ENCODE measurements at places on chromosomes 5 and 9.

DNA sequence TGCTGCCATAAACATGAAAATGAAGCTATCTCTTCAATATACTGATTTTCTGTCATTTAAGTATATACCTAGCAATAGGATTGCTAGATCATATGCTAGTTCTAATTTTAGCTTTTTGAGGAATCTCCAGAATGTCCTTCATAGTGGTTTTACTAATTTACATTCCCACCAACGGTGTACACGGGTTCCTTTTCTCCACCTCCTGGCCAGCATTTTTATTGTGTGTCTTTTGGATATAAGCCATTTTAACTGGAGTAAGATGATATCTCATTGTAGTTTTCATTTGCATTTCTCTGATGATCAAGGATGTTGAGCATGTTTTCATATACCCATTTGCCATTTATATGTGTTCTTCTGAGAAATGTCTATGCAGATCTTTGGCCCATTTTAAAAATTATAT lies 446.5 kb downstream of the GABRG2 start:
- DNase-seq, result no peak

DNA sequence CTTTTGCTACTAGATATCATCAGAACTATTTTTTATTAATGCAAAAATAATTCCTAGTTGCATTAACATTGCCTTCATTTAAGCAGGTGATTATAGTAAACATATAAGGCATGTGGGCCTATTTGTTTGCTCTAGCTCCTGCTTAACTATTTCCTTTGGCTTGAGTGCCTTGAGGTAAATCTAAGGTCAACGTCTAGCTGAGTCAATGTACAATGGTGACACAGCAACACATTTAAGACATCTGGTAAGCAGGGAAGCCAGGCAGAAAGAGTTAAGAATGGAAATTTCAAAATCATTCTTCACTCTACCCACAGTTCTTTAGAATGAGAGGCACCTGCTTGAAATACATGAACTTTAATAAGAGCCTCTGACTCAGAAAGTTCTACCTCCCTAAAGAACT lies 111.9 kb upstream of the FST start:
- no peak for DNase-seq

DNA sequence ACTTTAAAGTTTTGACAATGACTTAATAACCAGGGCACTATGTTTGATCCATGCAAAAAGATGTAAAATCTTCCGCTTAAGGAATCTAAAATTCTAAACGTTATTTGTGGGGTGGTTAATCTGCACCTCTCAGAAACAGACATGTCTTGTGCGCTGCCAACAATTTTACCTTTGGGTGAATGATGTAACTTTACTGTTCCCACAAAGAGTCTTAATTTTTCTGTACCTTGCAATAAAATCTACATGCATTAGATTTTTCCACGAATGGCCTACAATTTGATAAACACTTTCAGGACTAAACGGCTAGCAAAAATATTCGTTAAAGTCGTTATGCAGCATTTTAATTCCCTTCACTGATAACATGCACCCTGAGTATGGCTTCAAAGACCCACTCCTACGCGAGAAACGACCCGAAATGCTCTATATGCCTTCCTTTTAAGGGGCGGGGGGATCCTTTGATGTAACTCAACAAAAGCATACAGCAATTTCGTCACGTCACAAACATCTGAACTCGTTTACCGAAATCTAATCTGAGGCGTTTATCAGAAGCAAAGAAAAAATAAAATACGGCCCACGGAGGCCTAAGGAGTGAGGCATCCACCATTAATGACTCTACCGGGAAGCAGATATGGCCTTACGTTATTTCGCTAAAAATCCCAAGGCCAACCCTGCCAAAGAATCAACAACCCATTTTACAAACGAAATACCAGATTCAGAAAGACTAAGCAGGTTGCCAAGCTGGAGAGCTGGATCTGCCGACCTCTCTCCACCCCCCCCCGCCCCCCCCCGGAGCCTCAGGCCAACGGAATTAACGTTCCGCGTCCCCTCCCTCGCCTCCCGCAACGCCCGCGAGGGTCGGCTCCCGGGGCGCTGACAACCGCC lies 621 bp downstream of the AK6 start:
- DNase-seq, result no peak

DNA sequence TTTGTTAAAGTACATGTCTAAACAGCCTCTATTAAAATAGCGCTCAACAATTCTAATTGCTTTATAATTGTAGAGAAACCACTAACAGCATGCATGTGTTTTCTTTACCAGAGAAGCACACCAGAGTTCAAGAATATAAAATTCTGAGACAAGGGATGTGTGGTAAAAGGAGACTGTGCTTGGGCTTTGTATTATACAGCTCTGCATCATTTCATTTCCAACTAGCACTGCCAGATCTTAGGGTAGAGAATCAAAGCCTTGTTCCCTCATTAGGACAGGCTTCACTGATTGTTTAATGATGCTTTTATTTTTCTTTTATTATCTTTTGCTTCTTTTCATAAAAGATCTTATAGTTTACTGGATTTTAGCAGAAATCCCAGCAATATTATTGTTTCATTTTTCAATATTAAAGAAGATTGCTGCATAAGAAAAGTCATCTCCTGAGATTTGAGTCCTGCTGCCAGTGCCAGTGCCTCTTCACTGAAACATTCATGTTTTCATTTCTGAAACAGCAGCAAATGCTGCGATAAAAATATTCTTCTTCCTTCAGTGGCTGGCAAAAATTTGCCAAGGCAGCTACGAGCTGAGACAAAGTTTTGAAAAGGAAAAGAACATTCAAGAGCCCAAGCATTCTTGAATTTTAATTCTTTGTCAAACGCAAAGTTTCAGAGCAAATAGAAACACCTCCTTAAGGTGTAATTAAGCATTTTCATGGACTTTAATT lies 491.0 kb upstream of the PIK3R1 start:
- DNase-seq, result no peak

- no peak for DNase-seq
These were observed 27.2 kb upstream of the DEPDC1B start for GRCh38 chr5:60727033-60727679.
